Activated CD4-positive, alpha-beta T cell treated with anti-CD3 and anti-CD28 coated beads for 36 hours (primary cell): ENCODE measurements at places on chromosomes 3 and 15. TPM values are rescaled to one million over a fixed set of nuclear protein-coding genes. Genes with fewer than 3 reads are reported as not detected.

GRCh38 chr3:130677343-130677742, 69.3 kb downstream of the PIK3R4 start:
- DNase-seq, result no peak

DNA sequence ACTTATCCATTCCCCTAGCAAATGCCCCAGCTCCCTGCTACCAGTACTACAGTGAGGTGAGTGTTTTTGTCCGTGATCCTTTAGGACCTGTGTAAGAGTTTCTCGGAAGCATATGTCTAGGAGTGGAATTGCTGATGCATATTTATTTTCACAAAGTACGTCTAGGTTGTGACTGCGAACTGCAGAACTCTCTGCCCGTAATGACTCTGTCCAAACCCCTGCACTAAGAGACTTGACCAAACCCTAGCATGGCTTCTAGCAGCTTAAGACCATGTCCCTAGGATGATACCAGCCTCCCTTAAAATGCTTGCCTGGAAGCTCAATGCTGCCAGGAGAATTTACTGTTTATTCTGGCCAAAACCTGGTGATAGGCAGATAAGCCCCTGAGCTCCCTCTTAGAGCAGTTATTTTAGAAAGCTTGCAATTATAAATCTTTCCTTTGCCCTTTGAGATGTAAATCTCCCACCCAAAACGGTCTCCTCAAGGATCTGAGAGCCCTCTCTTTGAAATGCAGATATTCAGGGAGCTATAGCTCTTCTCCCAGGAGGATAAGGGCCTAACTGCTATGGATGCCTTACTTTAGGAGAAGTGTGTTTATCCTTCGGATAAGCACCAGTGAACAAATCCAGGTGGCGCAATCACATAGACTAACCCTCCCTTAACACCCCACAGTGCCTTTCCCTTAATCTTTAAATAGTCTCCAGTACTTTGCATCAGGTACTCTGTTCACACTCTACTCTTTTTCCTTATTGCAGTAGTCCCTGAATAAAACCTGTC, 14.7 kb upstream of the CA12 start:
- no peak for DNase-seq

DNA sequence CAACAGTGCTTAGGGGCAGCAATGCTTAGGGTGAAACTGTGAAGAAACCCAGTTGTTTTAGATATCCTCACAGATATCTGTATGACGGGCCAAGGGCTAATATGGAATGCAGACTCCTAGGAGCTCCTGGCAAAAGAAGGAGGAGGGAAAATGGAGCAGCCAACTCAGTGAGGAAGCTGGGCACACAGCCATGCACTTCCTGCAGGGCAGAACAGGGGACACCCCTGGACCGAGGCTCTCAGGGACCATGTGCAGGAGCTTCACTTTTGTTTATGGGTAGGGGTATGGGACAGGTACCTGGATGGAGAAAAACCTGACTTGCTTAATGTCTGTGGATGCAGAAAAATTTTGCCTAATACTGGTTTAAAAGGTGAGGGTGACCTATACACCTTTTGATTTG, 20.2 kb downstream of the NIPA1 start:
- no peak for DNase-seq

Gene FAH
- 41.1 TPM for total RNA-seq

DNA sequence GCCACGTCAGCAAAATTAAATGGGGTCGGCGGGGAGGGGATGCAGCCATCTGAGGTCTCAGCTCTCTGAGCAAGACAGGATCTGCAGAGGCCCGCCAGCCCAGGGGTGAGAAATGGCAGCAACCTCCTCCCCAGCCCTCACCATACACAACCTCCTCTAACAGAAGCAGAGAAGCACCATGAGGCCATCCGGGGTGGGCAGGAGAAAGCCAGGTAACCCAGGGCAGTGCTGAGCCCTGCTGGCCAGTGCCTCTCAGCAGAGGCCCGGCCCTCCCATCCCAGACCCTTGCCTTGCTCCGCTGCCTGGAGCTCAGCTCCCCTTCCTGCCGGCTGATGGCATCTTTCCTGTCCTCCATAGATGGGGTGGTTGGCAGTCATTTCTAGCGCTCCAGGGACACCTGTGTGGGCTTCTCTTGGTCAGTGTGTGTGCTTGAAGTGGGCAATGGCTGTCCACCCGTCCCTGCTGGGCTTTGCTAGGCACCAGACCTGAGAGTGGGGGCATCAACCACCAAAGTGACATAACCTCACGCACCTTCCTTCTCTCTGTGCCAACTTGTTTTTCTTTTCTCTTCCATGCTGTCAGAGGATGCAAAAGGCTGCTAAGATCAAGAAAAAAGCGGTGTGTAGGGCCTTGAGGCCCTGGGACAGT, 175.8 kb downstream of the NSMCE3 start:
- DNase-seq, result no peak

GRCh38 chr15:69443032-69443611, 9.5 kb upstream of the RPLP1 start:
- DNase-seq, result no peak

Gene THRB
- not detected for total RNA-seq

- no peak for DNase-seq
Observed at GRCh38 chr3:49327485-49327884, 12.4 kb downstream of the USP4 start.

- no peak for DNase-seq
Observed at GRCh38 chr3:115071601-115072000, 75.5 kb downstream of the ZBTB20 start.

Gene SYNPR
- not detected for total RNA-seq

GRCh38 chr3:183227586-183227985, 25.5 kb upstream of the B3GNT5 start:
- DNase-seq, result peak; percentile 56

- no peak for DNase-seq
Observed at GRCh38 chr3:194785315-194785714, 99.6 kb downstream of the FAM43A start.

DNA sequence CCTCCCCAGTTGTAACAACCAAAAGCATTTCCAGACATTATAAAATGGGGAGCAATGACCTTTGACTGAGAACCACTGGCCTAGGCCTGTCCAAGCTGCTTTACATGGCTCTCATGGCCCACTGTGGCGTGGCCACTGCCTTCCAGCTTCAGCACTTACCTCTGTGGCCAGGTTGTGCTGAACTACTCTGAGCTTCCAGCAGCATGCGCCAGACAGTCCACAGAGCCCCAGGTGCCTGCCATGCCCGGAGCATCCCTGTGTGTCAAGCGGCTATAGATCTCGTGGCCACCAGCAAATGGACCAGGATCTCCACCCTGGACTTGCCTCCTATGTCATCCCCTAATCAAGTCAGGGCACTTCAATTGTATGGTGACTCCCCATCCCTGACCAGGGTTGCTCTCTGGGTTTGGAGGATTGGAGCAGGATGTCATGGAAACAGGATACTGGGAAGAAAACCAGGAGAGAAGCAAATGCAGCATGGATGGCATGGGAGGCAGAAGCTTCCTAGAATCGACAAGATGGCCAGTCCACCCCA, 199.7 kb downstream of the UACA start:
- DNase-seq, result no peak

Gene ANKUB1
- not detected for total RNA-seq

DNA sequence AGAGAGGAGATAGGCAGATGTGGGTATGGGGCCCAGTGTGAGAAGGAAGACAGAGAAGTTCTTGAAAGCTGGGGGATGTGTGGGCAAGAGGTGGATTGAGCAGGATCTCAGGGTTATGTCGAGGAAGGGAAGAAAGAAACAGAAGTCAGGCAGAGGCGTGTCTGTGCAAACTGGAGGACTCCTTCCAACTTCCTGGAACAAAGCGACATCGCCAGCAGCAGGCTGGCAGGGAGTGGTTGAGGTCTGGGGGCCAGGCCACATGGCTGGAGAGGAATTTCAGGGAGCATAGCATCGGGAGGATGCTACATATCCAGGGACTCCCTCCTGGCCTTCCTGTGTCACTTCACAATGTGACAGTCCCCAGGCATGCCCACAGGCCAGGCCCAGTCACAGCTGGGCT, 42.9 kb upstream of the MYZAP start:
- DNase-seq, result no peak

GRCh38 chr3:52311576-52312119, 4.5 kb upstream of the DNAH1 start:
- no peak for DNase-seq

DNA sequence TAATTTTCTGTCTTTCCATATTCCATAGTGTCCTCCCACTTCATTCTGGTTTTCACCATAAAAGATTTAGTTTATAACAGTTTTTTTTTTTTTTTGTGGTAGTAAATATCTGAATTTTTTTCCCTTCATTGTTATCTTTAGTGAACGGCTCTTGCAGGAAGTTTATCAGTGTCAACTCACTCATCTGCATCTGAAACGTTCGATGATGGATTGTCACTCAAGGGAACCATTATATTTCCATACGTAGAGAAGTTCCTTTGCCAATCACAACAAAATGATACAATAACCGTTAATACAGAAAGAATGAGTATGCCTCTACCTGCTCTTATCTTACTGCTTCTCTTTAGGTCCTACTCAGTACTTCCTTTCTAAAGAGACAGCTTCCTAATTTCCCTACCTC, 651.2 kb upstream of the KCNMB2 start:
- DNase-seq, result no peak

DNA sequence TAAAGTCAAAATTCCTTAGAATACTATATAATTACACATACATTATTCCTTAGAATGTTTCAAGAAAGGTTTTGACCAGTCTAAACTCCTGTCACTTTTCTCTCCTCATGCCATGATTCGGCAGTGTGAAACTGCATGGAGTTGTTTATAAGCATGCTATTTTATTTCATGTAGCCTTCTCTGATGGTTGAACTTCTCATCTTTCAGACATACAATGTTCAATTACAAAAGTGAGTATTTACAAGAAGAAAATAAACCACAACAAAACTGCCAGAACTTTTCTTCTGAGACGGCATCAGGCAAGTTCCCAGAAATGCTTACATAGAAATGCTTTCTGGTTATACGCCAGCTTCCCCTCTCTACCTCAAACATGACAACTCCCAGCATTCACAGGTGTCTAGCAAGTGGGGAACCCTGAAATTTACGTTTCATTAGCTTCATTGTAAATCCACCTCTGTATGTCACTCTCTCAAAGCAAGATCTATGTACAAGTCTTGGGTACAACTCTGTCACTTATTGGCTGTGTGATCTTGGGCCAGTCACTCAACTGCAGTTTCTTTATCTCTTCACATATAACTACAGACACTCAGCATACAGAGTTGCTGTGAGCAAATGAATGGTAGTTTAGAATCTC, 42.7 kb downstream of the HDGFL3 start:
- peak; percentile 6 for DNase-seq

- no peak for DNase-seq
Observed at GRCh38 chr15:56293495-56294292, 50.0 kb upstream of the RFX7 start.

Gene ANKRD63
- not detected for total RNA-seq

DNA sequence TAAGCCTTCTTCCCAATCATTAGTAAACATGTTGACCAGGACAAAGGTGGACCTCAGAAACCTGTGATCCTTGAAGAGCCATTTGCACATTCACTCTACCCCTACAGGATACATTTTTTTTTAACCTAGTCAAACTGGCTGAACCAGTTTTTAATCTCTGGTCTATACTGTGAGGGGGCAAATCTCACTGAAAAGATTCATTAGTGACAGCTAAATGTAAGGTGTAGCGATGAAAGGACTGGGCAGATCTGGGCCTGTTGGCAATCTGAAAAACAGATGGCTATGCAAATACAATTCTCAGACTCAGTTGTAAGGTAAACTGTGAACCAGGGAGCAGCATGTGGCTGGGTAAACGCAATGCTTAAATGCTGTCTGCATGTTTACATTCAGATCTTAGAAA, 75.6 kb upstream of the SNTN start:
- no peak for DNase-seq

GRCh38 chr3:107206141-107206540, 171.1 kb upstream of the CCDC54 start:
- DNase-seq, result peak; percentile 8

Gene GRIP2
- not detected for total RNA-seq

Gene TMEM207
- total RNA-seq, result not detected

- no peak for DNase-seq
Observed at GRCh38 chr3:171811295-171811912, 1.1 kb upstream of the PLD1 start.

Gene TLR9
- 0.59 TPM for total RNA-seq

- DNase-seq, result no peak
Observed at GRCh38 chr15:90106522-90107117, 4.4 kb upstream of the IDH2 start.
